ENCODE measurements at places on chromosomes 7 and 10.
A peak's percentile ranks its signal among the peaks of the same experiment; 100 is the strongest.

DNA sequence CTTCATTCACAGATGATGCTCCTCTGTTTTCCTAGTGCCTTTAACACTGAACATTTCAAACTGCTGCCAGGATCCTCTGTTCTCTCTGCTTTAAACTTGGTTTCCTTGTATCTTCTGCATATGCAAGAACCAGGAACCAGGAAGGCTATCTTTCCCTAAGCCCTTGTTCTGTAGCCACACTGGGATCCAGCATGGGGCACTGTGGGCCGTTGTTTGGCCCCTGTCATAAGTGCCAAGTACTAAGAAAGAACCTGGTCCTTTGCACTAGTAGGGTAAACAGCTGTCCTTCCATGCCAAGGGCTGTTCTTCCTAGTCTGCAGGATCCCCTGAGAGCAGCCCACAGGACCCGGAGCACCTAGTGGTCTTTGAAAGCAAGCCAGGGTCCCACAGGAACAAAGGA, 49.0 kb upstream of the TRIM8 start:
- DNase-seq, result no peak

- DNase-seq, result no peak
Measured at GRCh38 chr10:108523016-108523800, 1358.7 kb upstream of the SORCS1 start.

DNA sequence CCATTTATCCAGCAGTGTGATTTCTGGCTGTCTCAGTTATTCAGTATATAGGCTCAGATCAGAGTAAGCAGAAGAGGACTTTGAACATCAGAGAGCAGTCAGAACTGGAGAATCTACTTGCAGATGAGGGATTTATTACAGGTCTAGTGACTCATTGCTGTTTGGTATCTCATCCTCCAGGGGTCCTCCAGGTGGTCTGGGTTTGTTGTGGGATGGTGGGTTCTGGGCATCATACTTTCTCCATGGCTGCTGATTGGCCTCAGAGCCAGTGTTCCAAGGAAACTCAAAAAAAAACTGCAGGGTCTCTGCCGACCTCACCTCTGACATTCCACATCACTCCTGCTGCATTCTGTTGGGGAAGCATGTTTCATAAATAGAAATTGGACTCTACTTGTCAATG, 214.8 kb downstream of the CNTNAP2 start:
- DNase-seq, result no peak

DNA sequence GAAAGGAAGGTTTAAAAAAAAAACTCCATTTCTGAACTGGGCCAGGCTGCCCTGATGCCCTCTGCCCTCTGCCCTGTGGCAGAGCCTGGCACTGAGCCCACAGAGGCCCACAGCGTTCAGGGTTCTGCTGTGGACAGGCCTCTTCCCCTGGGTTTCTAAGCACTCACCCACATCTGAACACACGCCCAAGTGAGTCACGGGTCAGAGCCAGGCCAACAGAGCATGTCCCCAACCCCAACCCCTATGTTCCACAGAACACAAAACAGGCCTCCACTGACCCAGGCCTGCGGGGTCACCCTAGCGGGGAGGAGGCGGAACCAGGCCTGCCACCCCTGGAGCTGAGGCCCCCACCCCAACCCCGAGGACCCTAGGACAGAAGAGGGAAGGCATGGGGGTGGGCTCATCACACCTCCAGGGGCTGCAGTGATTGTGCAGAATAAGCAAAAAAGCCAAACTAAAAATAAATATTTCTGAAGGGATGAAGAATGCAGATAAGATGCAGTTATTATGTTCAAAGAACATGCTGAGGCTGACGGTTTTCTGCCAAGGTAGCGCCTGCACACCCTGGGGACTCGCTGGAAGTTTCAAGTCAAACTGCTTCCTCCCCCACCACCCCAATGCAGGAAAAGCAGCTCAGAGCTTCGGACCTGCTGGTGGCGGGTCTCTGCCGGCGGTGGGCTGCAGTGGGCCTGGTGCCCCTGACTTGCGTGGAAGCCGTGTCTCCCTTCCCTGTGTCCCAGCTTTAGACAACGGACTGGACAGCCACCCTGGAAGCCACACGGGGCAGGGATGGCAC, 5.4 kb downstream of the WDR86 start:
- peak; percentile 18 for DNase-seq

DNA sequence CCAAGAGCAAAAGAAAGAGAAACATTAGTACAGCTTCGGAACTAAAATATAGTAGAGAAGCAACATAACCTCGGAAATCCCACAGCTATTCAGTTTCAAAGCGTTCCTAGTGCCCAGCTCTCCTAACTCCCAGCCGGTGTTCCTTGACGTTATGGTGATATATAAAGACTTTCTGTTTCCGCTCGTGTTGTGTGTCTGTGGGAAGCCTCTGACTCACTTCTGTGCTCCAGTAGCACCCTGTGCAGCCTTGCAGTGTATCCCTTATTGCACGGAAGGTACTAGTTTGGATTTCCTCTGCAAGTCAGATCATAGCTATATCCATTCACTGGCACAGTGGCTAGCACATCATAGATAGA, 535 bp downstream of the ASAH2B start:
- peak; percentile 75 for DNase-seq

DNA sequence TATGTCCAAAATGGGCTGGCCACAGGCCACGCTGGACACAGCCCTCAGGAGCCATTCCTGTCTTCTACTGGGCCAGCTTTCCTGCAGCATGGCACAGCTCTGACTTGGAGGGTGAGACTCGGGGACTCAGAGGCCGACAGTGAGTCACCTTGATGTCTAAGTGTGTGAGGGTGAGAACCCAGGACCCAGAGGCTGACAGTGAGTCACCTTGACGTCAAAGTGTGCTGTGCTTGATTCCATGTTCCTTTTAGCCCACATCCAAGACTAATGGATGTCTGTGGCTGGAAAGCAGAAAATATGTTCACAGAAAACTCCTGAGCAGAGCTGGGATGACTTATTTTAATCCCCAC, 6.0 kb upstream of the FAM170B start:
- peak; percentile 55 for DNase-seq

DNA sequence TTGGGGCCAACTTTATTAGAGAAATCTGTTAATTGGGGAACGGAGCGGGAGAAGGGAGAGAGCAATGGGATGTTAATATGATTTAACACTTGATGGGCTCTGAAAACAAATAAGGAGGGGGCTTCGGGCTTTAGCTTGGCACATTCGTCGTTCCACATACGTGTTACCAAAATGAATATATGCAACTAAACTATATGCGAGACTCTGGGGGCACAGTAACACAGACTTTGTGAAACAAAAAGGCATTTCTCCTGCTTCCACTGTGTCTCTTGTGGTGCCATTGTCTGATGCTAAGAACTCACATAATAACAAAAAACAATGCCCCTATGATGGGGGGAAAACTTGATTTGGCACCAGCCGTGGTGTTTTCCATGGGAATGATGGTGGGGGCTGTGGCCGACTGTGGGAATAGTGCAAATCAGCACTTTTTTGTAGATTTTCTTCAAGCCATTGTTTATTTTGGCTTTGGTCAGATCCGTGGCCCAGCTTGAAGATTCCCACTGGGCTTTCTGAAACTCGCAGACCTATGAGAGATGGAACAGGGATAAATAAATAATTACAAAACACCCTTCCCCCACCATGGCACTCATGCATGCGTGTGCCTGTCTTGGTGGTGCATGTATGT, 2.2 kb upstream of the MXI1 start:
- no peak for DNase-seq

All from adipocyte (in vitro differentiated cells).